ENCODE measurements at places on chromosomes 12 and 14.

- no peak for DNase-seq
Measured at GRCh38 chr14:20412411-20412810, 890 bp downstream of the TEP1 start.

GRCh38 chr14:65469903-65470302 is 57.4 kb downstream of the FUT8 start:
- DNase-seq = no peak

GRCh38 chr14:32230695-32231280 is 27.7 kb upstream of the RNU6-8 start:
- no peak for DNase-seq

GRCh38 chr14:76867516-76868453 is 41.6 kb downstream of the LRRC74A start:
- no peak for DNase-seq

DNA sequence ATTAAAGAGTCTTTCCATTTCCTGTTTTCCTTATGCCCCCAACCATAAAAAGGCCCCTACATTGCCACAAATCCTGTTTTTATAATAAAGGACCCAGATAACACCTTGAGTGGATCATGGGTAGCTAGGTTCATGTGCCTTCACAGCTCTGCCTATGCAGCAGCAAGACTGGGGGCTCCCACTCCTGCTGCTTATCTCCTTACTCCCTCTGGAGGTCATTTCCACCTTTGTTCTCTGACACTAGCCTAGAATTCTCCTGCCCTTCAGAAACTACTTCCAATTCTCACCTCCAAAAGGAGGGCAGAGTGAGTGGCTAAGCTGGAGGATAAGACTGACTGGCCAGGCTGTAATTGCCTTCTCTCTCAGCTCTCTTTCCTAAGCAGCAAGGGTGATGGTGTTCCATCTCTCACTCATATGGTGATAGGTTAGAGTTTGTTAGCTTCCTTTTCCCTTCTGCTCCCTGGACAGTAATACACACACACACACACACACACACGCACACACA is 20.0 kb upstream of the STAC3 start:
- DNase-seq = no peak

DNA sequence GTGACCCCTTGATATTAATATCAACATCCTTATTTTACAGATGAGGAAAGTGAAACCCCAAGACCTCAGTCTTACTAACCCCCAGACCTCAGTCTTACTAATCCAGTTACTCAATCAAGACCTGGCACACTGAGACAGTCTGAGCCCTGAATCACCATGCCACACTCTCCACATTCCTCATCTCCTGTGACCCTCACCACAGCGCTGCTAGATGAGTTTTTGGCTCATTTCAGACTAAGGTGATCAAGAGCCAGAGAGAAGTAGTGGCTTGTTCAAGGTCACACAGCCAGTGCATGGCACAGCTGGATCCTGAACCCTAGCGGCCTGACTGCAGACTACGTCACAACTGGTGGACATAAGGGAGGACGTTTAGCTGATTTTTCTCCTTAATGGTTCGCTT is 579.2 kb downstream of the BCL11B start:
- DNase-seq = no peak

DNA sequence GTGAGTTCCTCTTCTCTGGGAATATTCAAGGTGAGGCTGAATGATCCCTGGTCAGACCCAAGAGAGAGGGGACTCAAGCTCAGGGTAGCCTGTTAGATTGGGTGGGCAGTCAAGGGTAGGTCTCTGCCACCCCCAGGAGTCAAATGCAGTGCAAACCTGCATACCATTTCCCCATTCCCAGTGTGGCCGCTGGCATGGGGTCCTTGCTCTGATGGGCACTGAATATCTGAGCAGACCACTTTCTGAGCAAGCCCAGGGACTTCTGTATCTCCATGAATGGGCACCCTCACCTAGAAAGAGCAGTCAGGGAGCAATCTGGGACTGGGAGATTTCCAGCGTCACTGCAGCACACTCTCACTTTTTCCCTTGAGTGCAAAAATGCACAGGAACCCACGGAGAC is 573.7 kb downstream of the BCL11B start:
- no peak for DNase-seq

- DNase-seq = no peak
Measured at GRCh38 chr12:11716794-11717518, 67.5 kb downstream of the ETV6 start.

DNA sequence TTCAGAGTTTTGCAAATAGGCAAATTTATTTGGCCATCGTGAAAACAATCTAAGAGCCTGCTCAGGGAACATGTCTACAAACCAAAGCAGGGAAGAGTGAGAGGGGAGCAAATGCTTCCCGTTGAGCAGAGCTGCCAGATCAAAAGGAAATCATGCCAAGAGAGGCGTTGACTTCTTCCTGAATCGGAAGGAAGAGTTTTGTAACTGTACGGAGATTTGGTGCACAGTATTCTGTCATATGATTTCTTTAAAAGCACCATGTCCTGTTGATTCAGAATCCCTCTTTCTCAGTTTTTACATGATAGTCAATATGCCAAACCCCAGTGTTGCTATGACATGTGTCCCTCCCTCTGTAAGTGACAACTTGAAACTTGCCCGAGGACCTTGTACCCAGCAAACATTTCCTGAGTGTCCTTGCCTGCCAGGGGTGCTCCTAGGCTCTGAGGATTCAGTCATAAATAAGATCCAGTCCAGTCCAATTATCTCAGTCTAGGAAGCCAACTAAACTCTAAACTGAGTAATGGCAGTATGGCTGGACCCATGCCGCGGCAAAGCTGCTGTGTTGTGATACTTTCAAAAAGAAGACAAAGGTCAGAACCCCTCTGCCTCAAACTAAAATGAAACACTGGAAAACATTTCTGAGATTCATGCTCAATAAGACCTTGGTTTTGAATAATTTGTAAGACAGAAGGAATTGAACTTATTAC is 300.1 kb upstream of the FKBP4 start:
- DNase-seq = no peak

DNA sequence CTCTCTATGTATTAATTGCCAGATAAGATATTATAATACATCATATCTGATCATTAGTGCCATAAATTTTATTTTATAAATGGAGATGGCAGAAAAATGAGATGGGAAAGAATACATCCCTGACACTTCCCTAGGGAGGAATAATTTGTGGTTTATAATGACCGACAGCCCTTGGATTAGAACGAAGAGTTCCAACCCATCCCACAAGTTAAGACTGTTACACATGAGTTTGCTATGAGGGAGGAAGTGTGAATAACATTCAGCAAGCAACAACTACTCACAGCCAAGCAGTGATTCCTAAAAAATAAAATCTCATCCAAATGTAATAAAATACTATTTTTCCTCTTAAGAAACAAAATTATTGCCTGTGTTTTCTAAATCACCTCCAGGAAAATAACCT is 299.0 kb downstream of the CCDC91 start:
- no peak for DNase-seq

DNA sequence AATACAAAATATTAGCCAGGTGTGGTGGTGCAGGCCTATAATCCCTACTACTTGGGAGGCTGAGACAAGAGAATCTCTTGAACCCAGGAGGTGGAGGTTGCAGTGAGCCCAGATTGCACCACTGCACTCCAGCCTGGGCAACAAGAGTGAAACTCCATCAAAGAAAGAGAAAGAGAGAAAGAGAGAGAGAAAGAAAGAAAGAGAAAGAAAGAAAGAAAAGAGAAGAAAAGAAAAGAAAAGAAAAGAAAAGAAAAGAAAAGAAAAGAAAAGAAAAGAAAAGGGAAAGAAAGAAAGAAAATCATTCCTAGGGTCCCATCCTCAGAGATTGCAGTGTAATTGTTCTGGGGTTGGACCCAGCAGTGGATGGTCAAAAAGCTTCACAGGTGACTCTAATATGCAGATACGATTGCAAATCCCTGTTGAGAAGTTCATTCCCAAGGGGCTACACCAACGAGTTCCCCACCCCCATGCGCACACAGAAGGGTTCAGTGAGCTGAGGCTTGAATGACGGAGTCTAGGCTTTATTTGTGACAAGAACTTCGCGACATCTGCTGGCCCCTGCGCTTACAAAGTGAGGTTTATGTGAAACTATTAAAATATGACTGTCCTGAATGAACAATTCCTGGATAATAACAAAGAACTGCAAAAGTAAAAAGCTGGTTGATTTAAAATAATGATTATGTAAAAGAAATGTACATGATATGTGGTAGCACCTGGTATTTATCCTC is 17.4 kb upstream of the RNASE12 start:
- no peak for DNase-seq

DNA sequence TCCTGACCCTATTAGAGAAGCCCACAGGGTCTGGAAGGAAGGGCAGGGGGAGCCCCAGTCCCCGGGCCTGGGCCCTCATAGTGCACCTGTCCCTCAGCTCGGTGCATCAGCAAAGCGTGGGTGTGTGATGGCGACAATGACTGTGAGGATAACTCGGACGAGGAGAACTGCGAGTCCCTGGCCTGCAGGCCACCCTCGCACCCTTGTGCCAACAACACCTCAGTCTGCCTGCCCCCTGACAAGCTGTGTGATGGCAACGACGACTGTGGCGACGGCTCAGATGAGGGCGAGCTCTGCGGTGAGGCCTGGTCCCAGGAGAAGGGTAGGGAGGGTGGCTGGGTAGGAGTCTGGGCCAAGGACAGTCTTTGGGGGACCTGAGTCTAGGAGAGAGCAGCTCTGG is 26.3 kb upstream of the LRP1-AS start:
- DNase-seq = no peak

DNA sequence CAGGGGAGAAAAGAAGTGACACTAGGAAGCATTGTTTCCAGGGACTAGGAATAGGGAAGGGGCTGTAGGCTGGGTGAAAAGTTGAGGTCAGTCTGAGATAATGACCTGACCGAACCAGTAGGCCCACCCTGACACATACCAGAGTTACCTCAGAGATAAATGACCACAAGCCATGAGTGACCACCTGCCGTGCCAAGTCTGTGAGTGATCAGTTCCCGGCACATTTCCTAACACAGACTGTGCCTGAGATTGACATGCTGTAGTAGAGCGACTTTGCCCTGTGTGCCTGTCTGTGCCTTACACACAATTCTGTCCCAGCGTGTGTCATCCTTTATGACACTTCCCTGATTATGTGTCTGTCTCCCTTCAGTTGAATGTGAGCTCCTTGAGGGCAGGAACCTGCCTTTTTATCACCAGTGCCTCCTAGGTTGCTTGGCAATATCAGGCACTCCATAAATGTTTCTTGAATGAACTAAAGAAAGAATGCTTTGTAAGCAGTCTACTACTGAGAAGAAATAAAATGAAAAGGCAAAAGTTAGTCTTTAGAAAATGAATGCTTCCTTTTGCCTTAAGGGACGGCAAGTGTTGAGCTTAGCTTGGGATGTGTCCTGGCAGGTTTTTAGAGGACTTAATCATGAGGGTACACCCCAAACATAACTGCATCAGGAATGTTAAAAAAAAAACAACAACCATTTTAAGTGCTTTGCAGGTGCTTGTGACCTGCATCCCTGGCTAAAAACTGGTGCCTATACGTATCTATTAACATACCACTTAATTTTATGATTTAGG is 9.6 kb upstream of the SSPN start:
- DNase-seq = no peak
